Uterus (tissue), 4 donors: ENCODE measurements at places on chromosomes 4 and X. TPM values are rescaled to one million over a fixed set of nuclear protein-coding genes. Genes with fewer than 3 reads are reported as not detected.

- no peaks in the 10 kb centered on the region for H3K27me3 ChIP-seq
- H3K4me3 ChIP-seq: no peak overlapping the region
- no peak for DNase-seq
- H3K27ac ChIP-seq: no peak overlapping the region
- no peaks in the 10 kb centered on the region for H3K4me1 ChIP-seq
- no peaks in the 10 kb centered on the region for H3K36me3 ChIP-seq
Measured at GRCh38 chr4:100466501-100466900, 51.3 kb downstream of the EMCN start.

CABS1 gene
- not detected for total RNA-seq

DNA sequence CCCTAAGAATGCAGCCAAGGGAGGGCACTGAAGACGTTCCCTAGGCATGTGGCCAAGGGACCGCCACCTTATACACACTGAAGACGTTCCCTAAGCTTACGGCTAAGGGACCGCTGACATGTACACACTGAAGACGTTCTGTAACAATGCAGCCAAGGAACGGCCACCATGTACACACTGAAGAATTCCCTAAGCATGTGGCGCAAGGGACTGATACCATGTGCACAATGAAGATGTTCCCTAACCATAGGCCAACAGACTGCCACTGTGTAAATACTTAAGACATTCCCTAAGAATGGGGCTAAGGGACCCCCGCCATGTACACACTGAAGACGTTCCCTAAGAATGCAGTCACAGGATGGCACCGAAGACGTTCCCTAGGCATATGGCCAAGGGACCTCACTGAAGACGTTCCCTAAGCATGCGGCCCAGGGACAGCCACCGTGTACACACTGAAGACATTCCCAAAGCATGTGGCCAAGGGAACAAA is 36.1 kb downstream of the DHRSX start:
- H3K36me3 ChIP-seq: no peaks in the 10 kb centered on the region
- H3K27ac ChIP-seq: no peak overlapping the region
- H3K4me1 ChIP-seq: no peaks in the 10 kb centered on the region
- no peak for DNase-seq
- H3K27me3 ChIP-seq: no peaks in the 10 kb centered on the region

DNA sequence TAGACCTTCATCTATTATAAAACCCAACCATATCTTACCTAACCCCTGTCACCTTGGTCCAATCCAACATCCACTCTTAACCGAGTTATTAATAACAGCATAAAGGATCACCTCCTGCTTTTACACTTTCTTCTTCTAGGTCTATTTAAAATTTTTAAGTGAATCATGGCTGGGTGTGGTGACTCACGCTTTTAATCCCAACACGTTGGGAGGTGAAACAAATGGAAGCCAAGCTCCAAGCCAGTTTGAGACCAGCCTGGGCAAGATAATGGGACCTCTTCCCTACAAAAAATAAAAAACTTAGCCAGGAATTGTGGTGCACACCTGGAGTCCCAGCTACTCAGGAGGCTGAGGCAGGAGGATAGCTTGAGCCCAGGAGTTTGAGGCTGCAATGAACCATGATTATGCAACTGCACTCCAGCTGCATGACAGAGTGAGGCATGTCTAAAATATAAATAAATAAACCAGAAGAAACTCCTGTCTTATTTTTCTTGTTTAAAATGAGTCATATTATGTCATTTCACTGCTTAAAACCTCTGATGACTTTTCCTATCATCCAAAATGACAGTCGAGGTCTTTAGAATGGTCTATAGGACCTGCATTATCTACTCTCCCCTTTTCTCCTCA is 188.4 kb downstream of the GASK1B start:
- H3K36me3 ChIP-seq: no peaks in the 10 kb centered on the region
- no peaks in the 10 kb centered on the region for H3K4me1 ChIP-seq
- H3K27ac ChIP-seq: no peak overlapping the region
- no peak for DNase-seq
- H3K4me3 ChIP-seq: no peak overlapping the region

GRCh38 chr4:89070041-89070440 is 13.1 kb upstream of the FAM13A start:
- no peaks in the 10 kb centered on the region for H3K36me3 ChIP-seq
- no peak overlapping the region for H3K4me3 ChIP-seq
- H3K4me1 ChIP-seq: no peaks in the 10 kb centered on the region

SLC9B1 gene
- 0.59 TPM for total RNA-seq

DNA sequence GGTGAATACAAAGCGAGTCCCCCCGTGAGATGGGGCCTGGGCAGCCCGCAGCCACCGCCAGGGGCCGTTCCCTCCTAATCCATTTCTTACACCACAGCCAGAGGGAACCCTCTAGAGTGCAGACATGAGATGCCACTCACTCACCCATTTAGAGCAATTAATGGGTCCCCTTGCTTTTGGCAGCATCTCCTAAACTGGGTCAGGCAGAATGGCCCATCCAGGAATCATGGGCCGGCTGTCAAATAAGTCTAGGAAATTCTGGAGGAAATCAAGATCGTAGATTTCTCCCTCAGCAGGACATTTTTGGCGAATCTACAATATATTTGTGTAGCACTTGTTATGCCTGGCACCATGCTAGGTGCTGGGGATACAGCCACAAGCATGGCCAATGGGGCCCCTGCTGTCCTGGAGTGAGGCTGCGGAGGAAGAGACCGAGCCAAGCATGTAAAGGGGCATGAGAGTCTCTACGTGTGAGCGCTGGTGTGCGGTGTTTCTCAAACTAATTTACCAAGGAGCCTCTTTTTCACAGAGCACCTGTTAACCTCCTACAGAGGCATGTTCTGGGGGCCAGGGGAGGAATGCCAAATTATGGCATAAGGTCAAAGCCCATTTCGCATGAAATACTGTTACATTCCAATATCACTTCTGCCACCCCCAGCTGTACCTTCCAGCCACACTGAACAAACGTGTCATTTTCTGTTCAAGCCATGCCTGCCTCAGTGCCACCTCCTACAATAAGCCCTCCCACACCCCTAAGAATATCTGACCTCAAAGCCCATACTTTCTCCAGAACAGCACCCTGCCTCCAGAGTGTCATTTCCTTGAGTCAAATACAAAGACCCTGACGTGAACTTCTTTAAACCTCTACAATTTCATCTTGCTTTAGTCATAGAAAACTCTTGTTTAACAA is 28.1 kb upstream of the JAKMIP1 start:
- no peaks in the 10 kb centered on the region for H3K36me3 ChIP-seq
- no peak overlapping the region for H3K27ac ChIP-seq
- no peaks in the 10 kb centered on the region for H3K4me1 ChIP-seq
- no peak overlapping the region for H3K4me3 ChIP-seq

- no peak for DNase-seq
- no peak overlapping the region for H3K4me3 ChIP-seq
- no peaks in the 10 kb centered on the region for H3K4me1 ChIP-seq
- no peak overlapping the region for H3K27ac ChIP-seq
- H3K36me3 ChIP-seq: no peaks in the 10 kb centered on the region
- H3K27me3 ChIP-seq: no peaks in the 10 kb centered on the region
Measured at GRCh38 chrX:41304178-41304577, 29.8 kb upstream of the DDX3X start.

FRG2 gene
- total RNA-seq: not detected

DNA sequence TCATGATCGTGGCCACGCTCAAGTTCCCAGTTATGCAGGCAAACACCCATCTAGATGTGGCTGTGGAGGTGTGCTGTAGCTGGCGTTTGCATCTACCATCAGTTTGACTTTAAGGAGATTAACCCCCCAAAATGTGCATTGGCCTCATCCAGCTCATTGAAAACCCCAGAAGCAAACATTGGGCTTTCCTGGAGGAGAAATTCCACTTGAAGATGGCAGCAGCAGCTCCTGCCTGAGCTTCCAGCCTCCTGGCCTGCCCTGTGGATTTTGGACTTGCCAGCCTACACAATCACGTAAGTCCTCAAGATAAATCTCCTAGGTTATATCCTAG is 30.2 kb upstream of the SLC25A6 start:
- no peaks in the 10 kb centered on the region for H3K36me3 ChIP-seq
- no peak overlapping the region for H3K4me3 ChIP-seq
- no peaks in the 10 kb centered on the region for H3K27me3 ChIP-seq
- DNase-seq: no peak
- no peaks in the 10 kb centered on the region for H3K4me1 ChIP-seq
